ENCODE measurements at places on chromosomes 6 and 20.

DNA sequence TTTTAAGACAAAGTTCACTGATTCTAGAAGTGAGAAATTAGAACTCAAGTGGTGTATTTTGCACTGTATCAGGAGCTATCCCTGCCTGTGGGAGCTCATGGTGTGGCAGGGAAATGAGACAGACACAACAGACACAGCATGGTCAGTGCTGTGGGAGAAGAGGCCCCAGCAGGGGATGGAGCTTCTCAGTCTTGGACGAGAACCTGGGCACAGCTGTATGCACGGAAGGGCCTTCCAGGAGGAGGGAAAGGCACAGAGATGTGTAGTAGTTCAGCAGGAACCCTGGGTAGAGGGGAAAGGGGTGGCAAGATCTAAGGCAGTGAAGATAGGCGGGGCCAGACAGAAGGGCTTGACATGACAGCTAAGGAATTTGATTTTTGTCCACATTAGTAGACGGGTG is 48.8 kb upstream of the KIF25 start:
- peaks cover 90% of the 10 kb centered on the region for H3K36me3 ChIP-seq
- no peaks in the 10 kb centered on the region for H3K27me3 ChIP-seq
- H3K27ac ChIP-seq: no peak overlapping the region
- no peaks in the 10 kb centered on the region for H3K4me1 ChIP-seq

DNA sequence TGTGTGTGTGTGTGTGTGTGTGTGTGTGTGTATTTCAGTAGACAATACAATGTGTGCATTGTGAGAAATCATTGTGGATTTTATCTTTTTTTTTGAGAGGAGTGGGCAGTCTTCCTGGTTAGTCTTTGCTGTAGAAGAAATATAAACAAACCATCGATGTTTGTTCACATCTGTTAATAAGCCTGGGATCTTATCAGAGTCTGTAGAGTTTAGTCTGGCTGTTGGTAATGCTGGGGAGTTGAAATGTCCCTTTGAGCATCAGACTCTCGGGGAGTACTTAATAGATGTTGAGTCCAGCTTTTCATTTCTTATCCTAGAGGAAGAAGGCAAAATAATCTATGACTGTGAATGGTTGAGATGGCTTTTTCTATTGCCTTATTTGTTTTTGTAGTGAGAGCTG is 96.6 kb upstream of the SUPT3H start:
- DNase-seq: no peak
- no peak overlapping the region for H3K27ac ChIP-seq
- no peaks in the 10 kb centered on the region for H3K36me3 ChIP-seq
- no peak overlapping the region for H3K4me3 ChIP-seq
- H3K4me1 ChIP-seq: peaks cover 19% of the 10 kb centered on the region
- H3K27me3 ChIP-seq: no peaks in the 10 kb centered on the region

DNA sequence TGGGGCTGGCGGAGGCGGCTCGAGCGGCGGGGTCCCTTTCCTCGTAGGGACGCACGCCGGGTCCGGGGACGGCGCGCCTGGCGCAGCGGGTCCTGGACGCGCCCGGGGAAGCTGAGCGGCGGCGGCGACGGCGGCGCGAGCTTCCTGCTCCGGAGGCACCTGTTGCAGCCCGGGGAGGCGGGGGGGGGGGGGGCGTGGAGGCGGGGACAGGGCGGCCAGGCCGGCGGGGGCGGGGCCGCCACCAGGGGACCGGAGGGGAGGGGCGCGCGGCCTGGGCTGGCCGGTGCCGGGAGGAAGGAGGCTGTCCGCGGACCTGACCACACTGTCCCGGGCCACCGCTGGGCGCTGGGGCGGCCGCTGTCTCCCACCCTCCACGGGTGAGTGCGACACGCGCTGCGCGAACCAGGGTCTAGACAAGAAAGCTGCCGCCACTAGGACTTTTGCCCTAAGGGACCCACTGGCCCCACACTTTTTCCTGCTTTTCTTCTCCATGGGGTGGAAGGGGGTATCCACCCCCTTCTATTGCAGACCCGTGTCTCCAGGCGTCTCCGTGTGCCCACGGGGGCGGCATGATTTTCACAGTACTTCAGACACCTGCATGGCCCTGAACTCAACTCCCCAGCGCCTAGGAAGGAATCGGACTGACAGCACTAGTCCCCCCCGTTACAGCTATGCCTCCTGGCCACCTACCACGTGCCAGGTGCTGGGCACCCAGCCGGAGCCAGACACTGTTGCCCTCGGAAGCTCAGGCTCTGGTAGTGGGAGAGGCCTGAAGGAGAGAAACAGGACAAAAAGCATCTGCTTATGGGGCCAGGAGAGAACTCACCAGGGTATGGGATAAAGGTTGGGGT is at the start of gene NFATC2:
NFATC2 (minus strand) TSS at position 149 of the 851 bp plus-strand sequence. CDS start 220 bp downstream, outside the sequence.
- DNase-seq: peak; percentile 69
- peak within 1 kb of the TSS; percentile 76 for H3K27ac ChIP-seq
- no peaks in the 10 kb centered on the region for H3K36me3 ChIP-seq
- peak within 1 kb of the TSS; percentile 56 for H3K4me3 ChIP-seq
- no peaks in the 10 kb centered on the region for H3K27me3 ChIP-seq

DNA sequence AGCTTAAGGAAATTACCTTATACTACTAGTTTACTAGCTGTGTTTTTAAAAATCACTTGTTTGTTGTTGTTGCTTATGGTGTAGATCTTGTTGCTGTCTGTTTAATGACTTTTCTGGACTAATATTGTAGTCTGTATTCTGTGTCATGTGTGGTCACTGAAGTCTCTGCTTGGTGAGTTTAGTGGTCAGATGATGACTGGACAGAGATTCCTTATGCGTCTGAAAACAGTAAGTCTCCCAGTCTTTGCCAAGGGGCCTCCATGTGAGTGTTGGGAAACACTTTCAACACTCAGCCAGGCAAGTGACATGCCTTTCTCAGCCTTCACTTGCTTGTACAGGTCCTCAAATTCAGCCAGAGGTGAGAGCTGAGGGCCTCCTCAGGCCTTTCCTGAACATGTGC is 256.9 kb upstream of the RNF24 start:
- H3K27ac ChIP-seq: no peak overlapping the region
- no peaks in the 10 kb centered on the region for H3K4me1 ChIP-seq
- no peaks in the 10 kb centered on the region for H3K36me3 ChIP-seq
- H3K27me3 ChIP-seq: no peaks in the 10 kb centered on the region
- H3K4me3 ChIP-seq: no peak overlapping the region
- no peak for DNase-seq

GRCh38 chr6:43779852-43780236 is 9.8 kb downstream of the VEGFA start:
- no peaks in the 10 kb centered on the region for H3K27me3 ChIP-seq
- H3K4me3 ChIP-seq: no peak overlapping the region
- H3K27ac ChIP-seq: peak overlapping the region; percentile 3
- no peak for DNase-seq
- peaks cover 61% of the 10 kb centered on the region for H3K36me3 ChIP-seq

Data from pancreas (tissue), 10 donors.